T47D (cell line): ENCODE measurements at places on chromosomes 4 and X.
A peak's percentile ranks its signal among the peaks of the same experiment; 100 is the strongest.

- no peak for DNase-seq
Measured at GRCh38 chr4:3261411-3262207, 12.7 kb downstream of the MSANTD1 start.

DNA sequence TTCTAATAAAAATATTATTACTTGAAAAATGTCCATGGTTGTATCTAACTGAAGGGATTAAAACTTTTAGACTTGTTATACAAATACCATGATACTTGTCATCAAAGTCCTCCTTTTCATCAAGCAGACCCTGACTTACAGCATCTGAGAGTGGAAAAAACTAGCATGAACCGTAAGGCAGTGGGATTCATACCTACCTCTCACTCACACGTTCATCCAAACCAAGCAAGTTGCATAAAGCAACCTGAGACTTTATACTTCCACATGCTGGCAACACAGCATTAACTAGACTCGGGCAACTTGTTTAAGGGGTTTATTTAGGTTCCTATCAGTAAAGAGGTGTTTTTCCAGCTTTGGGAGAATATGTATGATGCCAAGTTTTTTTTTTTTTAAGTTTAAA, 22.6 kb upstream of the TLR7 start:
- no peak for DNase-seq

DNA sequence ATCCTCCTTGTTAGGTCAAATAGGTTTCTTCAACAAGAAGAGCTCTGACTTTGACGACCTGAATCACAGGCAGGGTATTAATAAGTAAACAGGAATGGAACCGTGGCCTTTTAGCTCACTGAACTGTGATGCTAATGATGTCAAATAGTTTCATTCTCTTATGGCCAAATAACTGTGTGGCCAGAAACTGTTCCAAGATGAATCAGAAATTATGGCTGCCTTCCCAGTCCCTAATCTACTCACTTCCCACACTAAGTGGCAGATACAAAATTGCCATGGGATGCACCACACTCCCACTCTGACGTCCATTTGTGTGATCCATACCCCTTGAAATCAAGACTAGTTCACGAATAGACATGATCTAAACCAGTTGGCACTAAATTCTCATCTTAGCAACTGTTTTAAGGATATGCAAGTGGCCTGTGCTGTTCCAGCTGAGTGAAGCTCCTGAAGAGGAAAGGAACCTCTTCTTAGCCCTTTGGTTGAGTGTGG, 455.4 kb downstream of the IL15 start:
- no peak for DNase-seq

DNA sequence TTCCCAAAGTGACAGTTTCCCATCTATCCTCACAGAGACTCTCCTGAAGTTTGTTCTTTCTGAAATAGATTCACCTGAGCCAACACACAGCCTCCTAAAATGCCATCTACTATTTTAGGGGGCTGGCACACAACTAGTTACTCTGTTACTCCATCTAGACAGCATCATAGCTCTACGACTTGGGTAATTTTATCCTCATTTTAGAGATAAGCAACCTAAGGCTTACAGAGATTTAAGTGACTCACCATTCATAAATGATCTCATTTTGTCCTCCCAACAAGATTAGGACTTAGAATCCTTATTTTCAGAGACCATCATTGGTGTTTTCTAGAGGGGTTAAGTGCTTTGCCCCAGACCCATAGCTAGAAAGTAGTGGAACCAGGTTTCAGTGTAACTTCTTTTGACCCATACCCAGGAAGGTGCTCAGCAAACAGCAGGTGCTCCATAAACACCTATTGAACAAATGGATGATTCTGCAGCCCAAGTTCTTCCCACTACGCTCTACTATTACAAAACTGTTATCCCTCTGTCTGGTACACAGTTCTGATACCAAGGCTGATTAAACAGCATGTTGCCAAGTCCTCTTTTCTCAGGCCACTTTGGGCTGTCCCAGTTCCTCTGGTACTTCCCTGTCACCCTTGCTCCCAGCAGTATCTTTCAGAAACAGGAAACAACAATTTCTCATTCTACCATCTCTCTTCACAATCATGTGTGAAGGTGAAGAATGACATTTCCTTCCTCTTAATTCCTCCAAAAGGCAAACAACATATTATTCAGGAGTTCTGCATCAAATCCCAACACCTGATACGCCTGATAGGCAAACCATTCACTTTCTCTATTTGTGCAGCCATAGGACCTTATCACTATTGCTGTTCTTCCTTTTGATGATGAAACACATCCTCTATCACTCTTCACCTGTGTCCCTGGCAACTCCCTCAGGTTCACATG, 304.7 kb upstream of the TAPT1 start:
- no peak for DNase-seq

DNA sequence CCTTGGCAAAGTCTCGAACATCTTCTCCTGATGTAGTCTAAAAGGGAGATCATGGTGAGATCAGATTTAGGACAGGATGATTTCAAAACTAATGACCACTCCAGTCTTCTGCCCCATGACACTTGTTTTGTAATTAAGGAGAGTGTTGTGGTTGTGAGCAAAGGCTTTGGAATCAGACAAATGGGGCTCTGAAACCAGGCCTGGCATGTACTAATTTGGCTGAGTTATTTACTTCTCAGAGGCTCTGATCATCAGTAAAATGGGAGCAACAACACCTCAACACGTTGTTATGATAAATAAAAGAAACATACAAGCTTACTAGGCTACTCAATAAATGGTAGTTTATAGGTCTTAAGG, 106.9 kb upstream of the FTHL17 start:
- no peak for DNase-seq

- DNase-seq: peak; percentile 59
Measured at GRCh38 chr4:127732623-127733328, 2.6 kb downstream of the SLC25A31 start.

- no peak for DNase-seq
Measured at GRCh38 chr4:101009471-101009870, 337.9 kb downstream of the PPP3CA start.

GRCh38 chr4:100269446-100269845, 79.2 kb upstream of the DDIT4L start:
- no peak for DNase-seq

DNA sequence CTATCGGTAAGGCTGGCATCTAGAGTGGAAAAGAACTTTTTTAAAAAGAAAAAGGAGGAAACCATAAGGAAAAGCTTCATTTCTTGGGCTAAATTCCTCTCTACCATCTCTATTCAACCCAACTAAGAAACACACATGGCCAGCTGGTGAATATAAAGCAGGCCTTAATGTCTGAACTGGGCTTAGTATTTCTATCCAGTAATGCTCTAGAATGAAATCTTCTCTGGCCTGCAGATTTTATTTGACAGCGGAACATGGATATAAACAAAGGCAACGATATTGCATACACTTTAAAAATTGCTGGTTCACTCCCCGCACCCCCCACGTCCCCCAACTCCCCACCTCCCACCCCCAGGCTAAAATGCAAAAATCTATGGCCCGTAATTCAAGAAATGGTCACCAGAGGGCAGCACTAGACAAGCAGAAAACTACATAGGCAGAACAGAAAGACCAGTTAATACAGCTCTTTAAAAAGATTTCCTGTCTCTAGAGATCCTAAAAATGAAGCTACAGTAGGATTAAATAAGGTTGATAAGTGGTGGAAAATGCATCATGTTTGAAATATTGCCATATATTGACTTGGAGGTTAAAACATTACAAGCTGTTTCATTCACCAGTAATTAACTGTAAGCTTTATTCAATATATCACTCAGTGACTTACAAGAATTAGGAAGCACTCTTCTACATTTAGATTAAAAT, 155.2 kb upstream of the GALNT7 start:
- peak; percentile 18 for DNase-seq

DNA sequence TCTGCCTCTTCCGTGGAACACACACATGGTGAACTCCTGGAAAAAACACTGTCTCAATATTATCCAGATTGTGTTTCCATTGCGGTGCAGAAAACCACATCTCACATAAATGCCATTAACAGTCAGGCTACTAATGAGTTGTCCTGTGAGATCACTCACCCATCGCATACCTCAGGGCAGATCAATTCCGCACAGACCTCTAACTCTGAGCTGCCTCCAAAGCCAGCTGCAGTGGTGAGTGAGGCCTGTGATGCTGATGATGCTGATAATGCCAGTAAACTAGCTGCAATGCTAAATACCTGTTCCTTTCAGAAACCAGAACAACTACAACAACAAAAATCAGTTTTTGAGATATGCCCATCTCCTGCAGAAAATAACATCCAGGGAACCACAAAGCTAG, 87.9 kb downstream of the TET2 start:
- DNase-seq: no peak

GRCh38 chrX:83511208-83511607, 3.1 kb downstream of the POU3F4 start:
- no peak for DNase-seq

DNA sequence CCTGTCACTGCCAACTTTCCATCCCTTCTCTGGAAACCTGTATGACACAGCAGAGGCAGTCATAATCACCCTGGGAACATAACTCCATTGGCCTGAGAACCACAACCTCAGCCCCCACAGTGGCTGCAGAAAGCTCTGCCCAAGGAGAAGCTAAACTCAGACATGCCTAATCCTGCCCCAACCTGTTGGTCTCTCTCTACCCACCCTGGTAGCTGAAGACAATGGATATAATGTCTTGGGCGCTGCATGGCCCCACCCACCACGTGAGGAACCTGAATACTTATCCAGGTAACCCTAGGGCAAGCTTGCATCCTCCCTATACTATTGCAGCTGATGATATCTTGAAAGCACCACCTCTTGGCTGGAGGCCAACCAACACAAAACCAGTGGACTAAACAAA, 225.2 kb downstream of the TEX13C start:
- no peak for DNase-seq

DNA sequence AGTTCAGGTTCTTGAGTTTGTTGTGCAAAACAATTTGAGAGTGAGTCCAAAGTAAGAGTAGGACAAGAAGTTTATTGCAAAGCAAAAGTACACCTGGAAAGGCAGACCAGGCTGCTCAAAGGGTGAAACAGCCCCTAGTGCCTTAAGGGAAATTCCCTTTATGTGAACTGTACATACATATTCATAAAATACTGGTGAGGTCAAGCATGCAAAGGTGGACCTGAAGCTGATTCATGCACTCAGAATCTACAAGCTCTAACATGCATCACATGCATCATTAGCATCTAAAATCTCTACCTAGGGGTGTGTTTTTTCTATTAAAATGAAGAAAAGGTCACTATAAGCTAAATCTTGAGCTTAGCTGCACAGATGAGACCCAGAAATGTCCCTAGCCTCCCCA, 266.9 kb downstream of the SPATA18 start:
- no peak for DNase-seq

GRCh38 chrX:487836-488235, 101.1 kb upstream of the PPP2R3B start:
- no peak for DNase-seq

GRCh38 chr4:100540131-100540530, 22.3 kb upstream of the EMCN start:
- DNase-seq: no peak

DNA sequence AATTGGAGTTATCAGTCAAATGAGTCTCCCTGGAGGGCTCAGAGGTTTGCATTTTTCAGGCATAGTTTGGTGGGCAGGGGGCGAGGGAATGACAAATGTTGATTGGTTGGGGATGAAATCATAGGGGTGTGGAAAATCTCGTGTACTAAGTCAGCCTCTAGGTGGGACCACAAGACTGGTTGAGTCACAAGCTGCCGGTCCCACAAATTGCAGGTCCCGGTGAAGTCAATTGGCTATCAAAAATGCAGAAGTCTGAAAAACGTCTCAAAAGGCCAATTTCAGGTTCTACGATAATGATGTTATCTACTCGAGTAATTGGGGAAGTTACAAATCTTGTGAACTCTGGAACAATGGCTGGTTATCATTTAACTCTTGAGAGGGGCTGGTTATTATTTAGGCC, 98.8 kb upstream of the DHX15 start:
- DNase-seq: no peak

GRCh38 chr4:148216866-148217814, 225.1 kb downstream of the NR3C2 start:
- no peak for DNase-seq

DNA sequence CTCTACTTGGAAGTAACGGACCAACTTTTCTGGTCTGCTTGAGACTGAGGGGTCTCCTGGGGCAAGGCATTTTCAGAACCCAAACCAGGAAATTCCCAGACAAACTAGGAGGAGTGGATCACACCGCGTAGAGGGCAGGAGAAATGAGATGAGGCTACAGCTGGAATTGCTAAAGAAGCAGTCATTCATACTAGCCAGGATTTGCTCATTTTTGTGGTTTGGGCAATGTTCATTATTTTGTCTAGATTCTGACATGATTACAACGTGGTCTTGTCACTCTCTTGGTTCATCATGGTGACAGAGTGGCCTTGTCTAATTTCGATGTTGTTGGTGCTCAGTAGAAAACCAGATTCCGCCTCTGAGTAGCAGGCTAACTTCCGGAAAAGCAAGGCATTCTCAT, 63.2 kb downstream of the BANK1 start:
- DNase-seq: no peak

- no peak for DNase-seq
Measured at GRCh38 chr4:2626231-2626630, 89.8 kb downstream of the FAM193A start.

GRCh38 chr4:118879409-118879808, 9.2 kb upstream of the SYNPO2 start:
- DNase-seq: no peak

GRCh38 chrX:136867096-136867491, 13.4 kb downstream of the RBMX start:
- no peak for DNase-seq

DNA sequence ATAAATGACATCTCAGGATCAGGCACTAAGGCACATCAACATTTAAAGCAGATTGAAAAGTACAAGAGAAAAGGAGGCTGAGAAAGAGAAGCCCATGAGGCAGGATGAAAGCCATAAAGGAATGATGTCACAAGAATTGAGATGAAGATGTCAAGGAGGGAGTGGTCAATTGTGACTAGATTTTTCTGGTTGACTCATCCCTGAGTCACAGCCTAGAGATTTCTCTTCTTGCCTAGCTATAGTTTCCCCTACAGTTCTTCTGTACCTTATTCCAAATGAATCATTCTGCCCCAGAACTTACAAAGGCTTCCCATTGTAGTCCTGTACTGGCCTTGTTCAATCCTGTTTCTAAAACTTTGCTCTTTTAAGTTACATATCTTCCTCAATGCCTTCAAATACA, 3.4 kb upstream of the USP53 start:
- DNase-seq: no peak

- no peak for DNase-seq
Measured at GRCh38 chr4:137651128-137651527, 118.8 kb upstream of the PCDH18 start.

DNA sequence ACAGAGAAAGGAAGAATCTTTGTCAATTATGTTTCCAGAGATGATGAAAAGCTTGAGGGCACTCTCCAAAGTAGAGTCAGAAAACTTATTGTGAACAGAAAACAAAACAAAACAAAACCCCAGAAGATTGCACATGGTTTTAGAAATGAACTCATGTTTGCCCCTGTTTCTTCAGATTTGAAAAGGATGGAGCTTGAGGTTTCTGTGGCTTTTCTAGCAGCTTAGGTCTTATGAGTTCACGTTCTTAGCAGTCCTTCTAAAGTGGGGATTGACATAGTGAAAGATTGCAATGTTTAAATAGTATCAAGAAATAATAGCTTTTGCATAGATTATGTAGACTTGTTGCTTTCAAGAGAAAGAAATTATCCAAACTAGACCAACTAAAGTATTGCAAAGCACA, 421.8 kb downstream of the GBA3 start:
- no peak for DNase-seq

- DNase-seq: no peak
Measured at GRCh38 chr4:31411565-31411964, 691.4 kb downstream of the PCDH7 start.
